ENCODE measurements at places on chromosomes 5 and 9.

- peak; percentile 35 for DNase-seq
These were observed 105.3 kb downstream of the GCNT1 start for GRCh38 chr9:76564297-76564696.

GRCh38 chr5:555058-555623 is 30.9 kb upstream of the SLC9A3 start:
- no peak for DNase-seq

- DNase-seq = no peak
These were observed 287.6 kb downstream of the RFX3 start for GRCh38 chr9:3238236-3238635.

GRCh38 chr9:127947841-127948710 is 10.4 kb upstream of the DPM2 start:
- DNase-seq = no peak

DNA sequence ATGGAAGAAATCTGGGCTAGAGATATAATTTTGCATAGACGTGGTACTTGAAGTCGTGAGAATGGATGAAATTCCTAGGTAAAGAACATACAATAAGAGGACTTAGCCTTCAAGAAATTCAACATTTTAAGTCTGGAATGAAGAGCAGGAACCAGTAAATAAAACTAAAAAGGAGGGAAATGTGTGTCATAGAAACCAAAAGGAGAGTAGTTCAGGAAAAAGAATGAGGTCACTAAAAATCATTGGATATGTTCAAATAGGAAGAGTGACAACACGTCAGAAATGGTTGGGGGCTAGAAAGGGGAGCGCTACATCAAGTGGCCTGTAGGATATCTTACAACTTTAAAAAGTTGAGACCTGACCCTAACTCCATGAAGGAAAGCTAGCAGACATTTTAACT is 44.0 kb downstream of the PFDN1 start:
- DNase-seq = no peak

- peak; percentile 55 for DNase-seq
These were observed 26.6 kb downstream of the ENHO start for GRCh38 chr9:34496149-34496712.

Data from kidney tubule cell (primary cell).